CD4-positive, alpha-beta T cell treated with Interleukin-2 at 100 ng/mL for 4 hours (primary cell): ENCODE measurements at places on chromosomes 1 and 21.

DNA sequence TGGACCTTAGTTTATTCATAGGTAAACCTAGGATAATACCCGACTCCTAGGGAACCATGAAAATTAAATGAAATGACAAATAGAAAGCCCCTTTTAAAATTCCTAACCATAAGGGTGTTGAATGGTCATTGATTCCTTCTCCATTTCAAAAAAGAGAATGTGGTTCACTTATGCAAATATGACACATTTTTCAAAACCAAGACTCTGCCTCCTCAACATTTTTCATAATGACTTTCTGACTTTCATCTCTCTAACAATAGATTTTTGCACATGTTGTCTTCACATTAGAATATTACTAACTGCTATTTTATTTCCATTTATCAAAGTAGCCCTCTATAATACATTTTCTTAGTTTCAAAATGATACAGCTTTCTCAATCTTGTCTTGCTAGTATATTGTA, 169.1 kb downstream of the NTNG1 start:
- DNase-seq, result no peak

DNA sequence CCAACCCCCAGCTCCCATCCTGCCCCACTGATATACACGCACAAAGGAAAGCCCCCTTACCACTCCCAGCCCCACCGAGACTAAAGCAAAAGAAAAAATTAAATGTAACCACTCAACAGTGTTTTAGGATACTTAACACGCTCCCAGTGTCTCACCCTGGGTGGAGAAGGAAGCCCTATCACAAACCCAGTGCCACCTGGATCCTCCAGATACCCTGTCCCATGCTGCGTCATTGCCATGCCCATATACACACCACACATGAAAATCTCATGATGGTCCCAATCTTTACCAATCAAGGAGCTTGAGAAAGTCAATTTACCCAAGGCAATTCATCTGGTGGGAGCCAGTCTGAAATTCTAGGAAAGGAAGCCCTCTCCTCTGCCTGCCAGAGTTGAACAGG, 11.2 kb downstream of the KIAA1614 start:
- DNase-seq, result no peak

- no peak for DNase-seq
These were observed 164.8 kb downstream of the USP25 start for GRCh38 chr21:15894596-15894995.

GRCh38 chr1:214330222-214330621, 49.3 kb downstream of the SMYD2 start:
- DNase-seq, result no peak

GRCh38 chr21:35309316-35309715, 260.2 kb upstream of the RUNX1 start:
- no peak for DNase-seq

DNA sequence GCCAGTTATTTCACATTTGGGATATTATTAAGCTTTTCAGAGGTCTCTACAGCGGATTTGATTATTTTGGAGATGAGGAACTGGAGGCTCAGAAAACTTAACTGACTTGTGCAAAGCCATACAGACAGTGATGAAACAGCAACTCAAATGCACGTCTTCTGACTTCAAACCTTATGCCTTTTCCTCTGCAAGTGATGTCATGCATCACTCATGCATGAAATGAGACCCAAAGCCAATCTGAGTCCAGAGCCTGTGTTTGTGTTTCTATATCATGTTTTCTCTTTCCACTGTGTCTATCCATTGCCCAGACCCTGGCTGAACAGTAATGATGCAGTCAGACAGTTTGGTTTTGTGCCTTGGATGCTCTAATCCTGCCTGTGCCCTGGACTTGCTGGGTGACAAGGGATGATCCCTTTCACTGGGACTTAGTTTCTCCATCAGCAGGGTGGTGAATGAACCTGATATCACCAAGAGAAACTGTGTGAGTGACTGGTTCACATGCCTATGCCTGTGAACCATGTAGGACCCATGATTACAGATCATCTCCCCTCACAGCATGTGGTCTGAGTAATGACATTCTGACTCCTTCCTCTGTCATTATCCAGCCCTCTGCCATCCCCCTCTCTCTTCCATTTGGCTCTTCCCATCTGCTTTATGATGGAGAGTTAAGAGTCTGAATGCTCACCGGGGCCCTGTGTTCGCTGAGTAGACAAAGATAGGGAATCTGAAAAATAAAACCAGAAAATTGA, 33.4 kb downstream of the SLAMF6 start:
- no peak for DNase-seq

GRCh38 chr1:92599184-92599583, 112.5 kb upstream of the GFI1 start:
- peak; percentile 59 for DNase-seq

DNA sequence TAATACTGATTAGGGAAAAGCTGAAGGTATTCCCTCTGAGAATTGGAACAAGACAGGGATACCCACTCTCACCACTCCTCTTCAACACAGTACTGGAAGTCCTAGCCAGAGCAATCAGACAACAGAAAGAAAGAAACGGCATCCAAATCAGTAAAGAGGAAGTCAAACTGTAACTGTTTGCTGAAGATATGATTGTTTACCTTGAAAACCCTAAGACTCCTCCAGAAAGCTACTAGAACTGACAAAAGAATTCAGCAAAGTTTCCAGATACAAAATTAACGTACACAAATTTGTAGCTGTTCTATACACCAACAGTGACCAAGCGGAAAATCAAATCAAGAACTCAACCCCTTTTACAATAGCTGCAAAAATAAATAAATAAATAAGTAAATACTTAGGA, 78.6 kb downstream of the EXTL2 start:
- DNase-seq, result no peak

DNA sequence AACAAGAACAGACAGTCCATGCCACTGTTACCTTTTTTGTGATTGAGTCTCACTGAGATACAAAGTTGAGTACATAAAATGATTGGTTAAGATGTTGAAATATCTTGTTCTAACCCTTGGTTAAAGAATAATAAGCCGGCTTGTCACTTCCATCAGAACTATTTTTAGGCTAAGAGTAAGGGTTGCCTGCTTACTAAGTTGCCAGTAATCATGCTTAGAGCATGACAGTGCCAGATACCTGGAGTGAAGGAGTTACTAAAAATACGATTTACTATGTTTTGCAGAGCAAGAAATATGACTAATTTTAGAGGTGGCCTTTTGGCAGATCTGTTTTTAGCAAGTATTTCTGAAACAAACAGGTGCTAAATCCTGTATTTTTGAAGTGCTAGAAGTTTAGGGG, 6.0 kb downstream of the HUNK start:
- no peak for DNase-seq

- no peak for DNase-seq
These were observed 3.6 kb upstream of the PRRX1 start for GRCh38 chr1:170660281-170660713.

DNA sequence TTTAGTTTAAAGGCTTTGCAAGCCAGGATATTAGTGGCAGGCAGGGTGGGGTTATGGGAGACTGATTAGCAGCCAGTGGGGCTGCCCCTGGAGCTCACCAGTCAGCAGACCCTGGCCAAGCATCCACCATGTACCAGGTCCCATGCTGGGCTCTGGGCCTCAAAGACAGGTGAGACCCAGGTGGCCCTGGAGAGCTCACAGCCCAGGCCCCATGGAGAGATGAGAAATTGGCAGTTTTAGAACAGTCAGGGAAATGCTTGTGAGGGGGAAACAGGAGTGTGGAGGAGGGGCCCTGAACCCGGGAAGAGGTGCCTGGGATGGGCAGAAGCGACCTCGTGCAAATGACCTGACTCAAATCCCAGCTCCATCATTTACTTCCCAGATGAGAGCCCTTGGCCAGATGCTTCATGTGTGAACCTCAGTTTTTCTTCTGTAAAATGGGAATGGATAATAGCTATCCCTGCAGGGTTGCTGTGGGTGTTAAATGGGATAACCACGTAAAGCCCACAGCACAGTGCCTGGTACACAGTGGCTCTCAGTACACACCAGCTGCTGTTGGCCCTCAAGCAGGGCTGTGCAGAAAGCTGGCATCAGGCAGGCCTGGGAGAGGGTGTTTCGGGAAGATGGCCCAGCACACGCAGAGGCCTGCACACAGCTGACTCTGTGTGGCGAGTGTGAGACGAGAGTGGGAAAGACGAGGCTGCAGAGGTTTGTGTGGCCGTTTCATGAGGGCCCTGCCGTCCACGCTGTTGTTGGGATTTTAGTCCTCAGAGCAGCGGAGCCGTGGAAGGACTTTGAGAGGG, 518.5 kb downstream of the PTPRU start:
- DNase-seq, result no peak

- no peak for DNase-seq
These were observed 23.1 kb upstream of the TNFRSF1B start for GRCh38 chr1:12143631-12144155.

DNA sequence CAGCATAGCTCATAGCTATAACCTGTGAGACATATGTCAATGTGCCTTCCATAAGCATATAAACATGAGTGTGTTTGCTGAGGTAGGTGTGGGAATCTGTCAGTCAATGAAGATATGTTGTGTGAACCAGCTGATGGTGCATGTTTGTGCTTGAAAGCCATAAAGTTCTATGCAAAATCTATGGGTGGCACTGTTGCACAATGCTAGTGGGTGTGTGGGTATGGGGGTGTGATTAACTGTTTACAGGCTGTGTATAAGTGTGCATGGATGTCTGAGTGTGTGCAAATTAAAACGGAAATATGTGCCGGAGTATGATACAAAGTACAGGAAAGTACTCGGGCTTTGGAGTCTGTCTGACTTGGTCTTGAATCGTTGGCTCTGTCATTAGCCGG, 1.0 kb upstream of the ATP2B4 start:
- DNase-seq, result peak; percentile 89

GRCh38 chr1:109875874-109876273, 34.8 kb upstream of the CSF1 start:
- DNase-seq, result no peak

DNA sequence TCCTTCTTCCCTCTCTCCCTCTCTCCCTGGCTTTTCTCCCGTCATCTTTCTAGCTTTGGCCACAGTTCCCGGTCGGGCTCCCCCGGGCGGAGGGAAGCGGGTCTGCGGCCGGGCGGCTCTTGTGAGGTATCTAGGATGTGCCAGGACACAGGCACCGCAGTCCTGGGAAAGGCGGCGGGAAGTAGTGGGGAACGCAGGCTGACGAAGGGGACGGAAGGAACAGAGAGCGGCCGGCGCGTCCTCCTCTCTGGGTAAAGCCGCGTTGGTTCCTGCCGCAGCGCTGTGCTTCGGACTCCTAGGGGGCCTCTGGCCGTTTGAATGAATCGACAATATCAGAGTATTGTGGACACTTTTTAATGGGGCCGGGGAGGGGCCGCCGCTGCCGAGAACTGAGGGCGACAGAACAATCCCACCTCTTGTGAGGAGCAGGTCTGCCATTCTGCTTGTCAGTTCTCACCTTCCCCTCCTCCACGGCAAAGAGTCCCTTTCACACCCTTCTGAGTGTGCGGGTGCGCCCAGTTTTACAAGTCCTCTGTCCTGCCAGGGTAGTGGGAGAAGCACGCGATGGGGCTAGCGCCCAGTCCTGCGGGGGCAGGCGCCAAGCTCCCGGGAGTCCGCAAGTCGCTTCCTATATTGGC, 1.2 kb upstream of the LHX9 start:
- no peak for DNase-seq

DNA sequence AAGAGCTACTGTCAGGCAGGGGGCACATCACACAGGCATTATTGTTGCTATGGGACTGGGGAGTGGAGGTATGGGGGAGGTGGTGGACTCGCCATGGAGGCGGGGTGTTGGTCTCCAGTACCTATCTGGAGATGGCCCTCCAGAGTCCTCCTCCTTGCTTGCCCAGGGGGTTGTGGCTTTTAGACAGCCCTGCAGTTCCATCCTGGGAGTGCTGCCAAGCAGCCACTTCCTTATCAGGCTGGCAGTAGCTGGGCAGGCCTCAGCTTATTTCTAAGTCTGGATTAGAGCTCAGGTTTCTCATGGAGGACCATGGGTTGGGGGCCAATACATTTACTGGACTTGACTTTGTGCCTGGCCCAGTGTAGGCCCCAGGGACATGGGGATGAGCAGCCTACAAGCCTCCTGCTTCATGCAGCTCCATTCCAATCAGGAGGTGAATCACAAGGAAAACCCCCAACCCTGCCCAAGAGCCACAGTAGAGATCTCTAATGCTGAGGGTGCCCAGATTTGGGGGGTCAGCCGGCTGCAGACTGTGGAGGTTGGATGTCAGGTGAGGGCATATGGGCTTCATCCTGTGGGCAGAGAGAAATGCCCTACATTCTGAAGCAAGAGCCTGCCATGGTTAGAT, 210.7 kb upstream of the EDN2 start:
- DNase-seq, result no peak

DNA sequence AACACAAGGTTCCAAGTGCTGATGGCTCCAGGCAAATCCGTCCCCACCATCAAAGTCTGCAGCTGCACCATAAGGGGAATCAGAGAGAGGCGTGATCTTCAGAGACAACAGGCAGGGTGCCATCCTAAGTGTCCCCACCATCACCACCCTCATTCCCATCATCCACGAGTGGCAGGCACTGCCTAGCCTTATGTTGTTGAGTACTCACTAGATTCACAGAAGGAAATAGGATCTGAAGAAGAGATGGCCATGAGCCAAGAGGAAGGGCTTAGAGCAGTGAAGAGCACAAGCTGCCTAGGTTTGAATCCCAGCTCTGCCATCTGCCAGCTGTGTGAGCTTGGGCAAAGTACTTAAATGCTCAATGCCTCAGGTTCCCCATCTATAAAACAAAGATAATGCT, 207.3 kb upstream of the CSF3R start:
- no peak for DNase-seq

DNA sequence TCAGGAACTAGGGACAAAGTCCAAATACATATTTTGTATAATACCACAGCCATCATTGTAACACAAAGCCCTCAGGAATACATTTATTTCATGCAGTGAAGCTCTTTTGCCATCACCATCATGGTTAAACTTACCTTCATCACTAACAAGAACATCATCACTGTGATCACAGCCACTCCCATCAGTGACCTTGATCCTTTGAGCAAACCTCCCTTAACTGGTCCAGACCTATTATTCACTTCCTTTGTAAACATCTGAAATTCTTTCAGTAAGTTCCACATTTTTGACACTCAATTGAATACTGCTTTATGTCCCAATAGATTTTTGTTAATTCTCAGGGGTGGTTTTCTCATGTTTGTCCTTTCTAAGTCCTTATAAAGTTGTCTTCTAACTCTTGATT, 16.2 kb upstream of the KPRP start:
- no peak for DNase-seq

DNA sequence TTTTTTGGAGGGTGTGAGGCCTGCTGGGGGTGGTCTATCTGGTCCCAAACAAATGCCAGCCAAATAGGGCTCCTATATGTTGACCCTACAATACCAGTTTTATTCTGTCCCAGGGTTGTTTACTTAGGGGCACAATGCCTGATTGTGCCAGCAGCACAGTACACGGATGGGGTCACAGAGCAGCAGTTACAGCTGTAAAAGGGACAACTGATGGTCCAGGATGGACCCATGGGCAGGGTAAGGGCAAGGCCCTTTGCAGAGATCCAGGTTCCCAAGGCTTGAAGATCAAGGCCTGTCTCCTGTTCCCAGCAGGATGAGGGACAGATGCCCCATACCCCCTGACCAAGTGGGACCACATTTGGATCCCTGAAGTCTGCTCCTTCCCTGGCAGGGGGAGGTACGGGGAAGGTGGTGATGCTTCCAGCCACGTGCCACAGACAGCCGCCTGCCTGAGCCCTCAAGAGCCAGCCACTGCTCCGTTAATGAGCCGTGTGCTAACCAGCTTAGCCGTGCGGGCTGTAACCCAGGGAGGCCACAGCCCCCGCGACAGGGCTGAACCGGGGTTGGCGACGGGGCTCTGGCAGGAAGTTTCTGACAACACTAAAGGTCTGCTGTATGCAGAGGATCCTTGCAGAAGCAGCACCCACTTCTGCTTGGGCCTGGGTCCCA, 18.2 kb downstream of the SLC6A9 start:
- DNase-seq, result no peak

GRCh38 chr1:201276891-201277290, 6.4 kb upstream of the PKP1 start:
- no peak for DNase-seq

- no peak for DNase-seq
These were observed 48.5 kb upstream of the OSBPL9 start for GRCh38 chr1:51568231-51568935.
